ENCODE measurements at places on chromosomes 16 and 17.

GRCh38 chr17:70609566-70609965, 440.2 kb downstream of the KCNJ2 start:
- no peak for DNase-seq

DNA sequence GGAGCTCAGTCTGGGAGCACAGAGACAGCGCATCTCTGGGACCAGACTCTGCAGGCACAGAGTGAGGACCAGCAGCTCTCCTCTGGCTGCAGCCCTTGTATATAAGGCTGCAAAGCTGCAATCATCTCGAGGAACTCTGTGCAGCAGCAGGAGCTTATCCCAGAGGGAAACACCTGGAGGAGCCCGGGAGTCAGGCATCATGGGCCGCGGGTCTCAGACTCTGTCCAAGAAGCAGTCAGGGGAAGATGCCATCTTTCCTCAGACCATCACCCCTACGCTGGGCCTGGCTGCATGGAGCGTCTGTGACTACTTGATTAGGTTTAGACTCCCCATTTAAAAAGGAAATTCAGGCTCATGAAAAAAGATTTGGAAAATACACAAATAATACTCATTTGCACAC, 122.0 kb downstream of the IRF8 start:
- no peak for DNase-seq

DNA sequence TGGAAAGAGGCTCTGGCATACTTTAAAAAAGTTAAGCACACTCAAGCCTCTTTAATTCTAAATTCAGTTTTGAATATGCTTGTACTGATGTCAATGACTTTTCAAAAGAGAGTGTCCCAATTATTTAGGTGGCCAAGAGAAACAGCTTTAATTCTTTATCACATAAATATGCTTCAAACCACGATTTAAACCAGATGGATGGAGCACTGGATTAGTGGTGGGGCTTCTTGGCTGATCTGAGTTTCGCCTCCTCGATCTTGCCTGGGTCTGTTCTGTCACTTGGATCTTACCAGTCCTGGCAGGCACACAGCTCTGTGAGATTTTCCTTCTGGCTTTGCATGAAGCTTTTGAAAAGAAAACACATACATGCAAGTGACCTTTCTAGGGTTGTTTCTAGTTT, 467.8 kb downstream of the MAF start:
- DNase-seq = no peak

GRCh38 chr17:30600060-30600829, 123.0 kb downstream of the GOSR1 start:
- peak; percentile 62 for DNase-seq

DNA sequence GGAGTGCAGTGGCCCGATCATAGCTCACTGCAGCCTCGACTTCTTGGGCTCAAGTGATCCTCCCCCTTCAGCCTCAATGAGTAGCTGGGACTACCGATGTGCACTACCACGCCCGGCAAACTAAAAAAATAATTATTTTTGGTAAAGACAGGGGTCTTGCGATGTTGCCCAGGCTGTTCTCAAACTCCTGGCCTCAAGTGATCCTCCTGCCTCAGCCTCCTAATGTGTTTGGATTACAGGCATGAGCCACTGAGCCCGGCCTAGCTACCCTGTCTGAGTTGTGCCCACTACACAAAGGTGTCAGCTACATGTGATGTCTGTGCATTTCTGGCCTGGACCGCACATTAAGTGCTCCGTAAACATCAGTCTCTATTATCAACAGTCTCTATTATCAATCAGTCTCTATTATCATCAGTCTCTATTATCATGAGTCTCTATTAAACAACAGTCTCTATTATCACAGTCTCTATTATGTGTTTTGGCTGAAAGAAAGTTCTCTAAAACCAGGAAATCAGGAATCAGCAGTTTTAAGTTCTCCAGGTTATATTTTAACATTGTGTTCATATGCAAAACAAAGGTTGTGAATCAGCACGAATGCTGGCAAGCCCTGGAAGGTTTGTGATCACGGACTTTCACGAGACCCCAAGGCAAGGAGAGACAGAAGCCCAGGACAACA, 721 bp upstream of the WWOX start:
- no peak for DNase-seq

DNA sequence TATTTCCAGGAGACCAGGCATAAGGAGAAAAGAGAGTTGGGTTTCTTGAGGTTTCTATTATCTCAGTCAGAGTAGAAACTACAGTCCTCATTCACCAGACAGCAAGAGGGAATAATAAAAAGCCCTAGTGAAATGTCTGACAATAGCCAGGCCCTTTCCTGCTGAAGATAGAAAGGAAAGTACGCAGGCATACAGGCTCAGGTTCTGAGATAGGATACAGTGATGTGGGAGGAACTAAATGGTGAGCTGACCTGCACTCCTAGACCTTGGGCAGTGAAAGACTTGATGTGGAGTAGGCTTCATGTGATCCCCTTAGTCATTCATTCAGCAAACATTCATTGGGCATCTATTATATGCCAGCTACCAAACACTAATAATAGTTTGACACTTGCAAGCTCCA, 14.9 kb downstream of the ZNF821 start:
- DNase-seq = no peak

GRCh38 chr17:56325313-56326000, 172.2 kb downstream of the ANKFN1 start:
- DNase-seq = peak; percentile 8

GRCh38 chr17:60147553-60148223, 2.1 kb upstream of the CA4 start:
- no peak for DNase-seq

All from HFFc6 (cell line).